Activated T-helper 17 cell treated with anti-CD3 and anti-CD28 coated beads, Interleukin-2, amount 50 U/mL, for 72 hours (primary cell): ENCODE measurements at places on chromosomes 3 and 15.

DNA sequence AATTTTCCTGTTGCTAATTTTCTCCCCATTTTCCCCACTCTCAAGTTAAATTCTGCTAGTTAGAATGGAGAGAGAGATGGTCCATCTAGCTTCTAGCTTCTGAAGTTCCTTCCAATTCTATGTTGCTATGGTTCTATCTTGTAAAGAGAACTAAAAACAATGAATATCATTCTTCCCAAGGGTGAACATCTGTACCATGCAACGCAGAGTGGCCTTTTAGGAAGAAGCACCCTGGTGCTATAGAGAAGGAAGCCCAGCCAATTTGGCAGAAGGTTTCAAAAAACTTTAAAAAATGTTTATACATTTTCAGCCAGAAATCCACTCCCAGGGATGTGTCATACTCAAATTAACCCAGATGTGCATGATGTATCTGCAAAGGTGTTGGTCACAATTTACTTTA is 149.1 kb downstream of the SEMA6D start:
- no peak for ATAC-seq

DNA sequence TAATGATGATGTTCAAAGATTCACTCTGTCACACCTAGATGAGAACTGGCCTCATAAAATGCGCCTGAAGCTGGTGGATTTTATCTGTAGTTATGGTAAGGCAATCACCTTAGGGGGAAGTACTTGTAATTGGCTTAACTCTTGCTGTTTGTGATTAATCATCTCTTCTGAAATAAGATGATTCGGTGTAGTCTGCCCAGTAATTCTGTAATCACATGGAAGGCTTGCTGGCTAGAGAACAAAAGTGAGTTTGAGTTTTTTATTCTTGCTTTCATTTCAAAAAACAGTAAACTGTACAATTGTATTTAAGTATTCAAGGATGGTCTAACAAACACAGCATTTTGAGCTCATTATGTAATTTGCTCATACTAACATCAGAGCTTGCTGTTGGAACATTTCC is 72.1 kb downstream of the OTOL1 start:
- no peak for ATAC-seq

DNA sequence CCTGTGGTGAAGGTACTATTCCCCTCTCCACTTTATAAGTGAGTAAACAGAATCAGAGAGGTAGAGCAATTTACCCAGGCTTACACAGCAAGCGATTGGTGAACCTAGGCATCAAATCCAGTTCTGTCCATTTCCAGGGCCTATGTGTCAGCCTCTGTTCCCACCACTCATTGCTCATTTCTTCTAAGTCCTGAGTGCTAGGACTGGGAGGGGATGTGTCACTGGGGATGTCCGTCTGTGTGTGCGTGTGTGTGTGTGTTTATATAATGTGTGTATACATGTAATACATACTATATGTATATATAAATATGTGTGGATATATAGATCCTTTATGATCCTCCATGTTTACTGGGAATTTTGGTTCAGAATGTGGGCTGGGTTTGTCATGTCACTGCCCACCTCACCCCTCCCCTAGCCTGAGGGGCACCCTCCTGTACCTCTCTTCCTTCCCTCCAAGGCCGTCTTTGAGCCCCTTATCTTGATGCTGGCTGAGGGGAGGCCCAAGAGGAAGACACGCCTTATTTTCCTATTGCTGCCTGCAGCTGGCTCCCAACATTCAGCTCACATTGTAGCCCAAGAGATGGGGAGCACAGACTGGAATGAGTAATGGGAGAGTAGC is 2.1 kb downstream of the TMEM43 start:
- ATAC-seq = no peak

- ATAC-seq = no peak
Observed at GRCh38 chr3:48595075-48595525, at the start of gene COL7A1. Gene COL7A1 (minus strand): TSS chr3:48595329. CDS start chr3:48595159, 170 bp downstream.

DNA sequence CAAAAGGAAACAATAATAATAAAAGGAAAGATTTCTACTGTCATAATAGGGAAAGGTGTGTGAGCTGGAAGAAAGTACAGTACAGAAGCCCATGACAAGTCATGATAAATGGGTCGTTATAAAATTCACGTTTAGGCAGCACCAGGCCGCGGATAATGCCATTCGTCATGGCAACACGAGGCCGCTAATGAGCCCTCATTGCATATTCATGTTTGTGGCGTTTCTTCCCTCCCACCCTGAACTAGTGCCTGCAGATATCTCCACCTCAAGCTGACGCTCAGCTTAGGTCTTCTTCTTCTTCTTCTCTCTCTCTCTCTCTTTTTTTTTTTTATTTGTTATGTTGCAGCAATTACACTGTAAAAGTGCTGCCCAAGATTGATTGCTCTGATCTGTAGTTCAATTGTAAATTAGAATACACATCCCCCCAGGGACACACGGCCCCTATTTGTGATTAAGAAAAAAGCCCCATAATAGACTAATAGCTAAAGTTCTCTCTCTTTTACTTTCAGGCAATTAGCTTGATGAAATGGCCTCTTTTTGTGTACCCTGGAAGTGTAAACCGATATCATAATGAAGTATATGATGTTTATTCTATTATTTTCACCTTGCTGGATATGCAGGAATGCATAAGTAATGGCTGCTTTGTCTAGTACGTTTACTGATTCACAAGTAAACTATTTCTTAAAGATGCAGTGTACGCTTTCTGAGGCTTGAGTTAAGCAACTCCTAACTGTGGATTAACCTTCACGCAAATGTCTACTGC is 61.9 kb upstream of the NR2F2 start:
- ATAC-seq = no peak

GRCh38 chr3:12975748-12976522 is 97.3 kb downstream of the IQSEC1 start:
- ATAC-seq = no peak

- ATAC-seq = no peak
Observed at GRCh38 chr3:89447243-89447642, 339.8 kb downstream of the EPHA3 start.

GRCh38 chr15:67505675-67506572 is 15.0 kb upstream of the C15orf61 start:
- ATAC-seq = no peak

DNA sequence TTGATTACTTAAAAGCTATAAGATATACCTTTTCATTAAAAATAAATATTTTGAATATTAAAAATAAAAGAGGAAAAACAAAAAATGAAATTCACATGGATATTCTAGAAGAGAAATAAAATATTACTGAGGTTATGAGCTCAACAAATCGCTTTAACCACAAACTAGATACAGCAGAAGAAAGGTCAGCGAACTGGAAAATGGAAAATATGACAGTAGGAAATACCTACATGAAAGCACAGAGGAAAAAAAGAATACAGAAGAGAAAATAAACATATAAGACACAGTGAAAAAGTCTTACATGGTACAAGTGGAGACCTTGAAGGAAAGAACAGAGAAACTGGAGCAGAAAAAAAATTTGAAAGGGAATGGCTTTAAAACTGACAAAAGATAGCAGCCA is 33.2 kb downstream of the SCAPER start:
- ATAC-seq = peak; percentile 44

DNA sequence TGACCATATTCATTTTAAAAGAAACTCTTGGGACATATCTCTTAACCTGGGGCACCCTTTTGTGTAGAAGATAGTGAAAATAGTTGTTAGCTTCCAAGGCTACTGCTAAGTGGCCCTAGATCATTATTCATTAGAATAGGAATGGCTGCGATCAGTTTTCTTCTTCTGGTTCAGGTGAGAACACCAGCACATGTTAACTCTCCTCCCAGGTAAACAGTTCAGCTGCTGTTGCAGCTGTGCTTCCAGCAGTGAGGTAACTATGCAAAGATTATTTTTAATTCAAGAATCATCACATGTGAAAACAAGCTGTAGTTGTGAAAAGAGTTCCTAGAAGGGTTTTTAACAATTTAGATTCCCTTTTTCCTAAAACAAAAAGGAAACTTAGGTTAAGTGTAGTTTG is 43.3 kb downstream of the ZPLD1 start:
- ATAC-seq = no peak

GRCh38 chr15:95134431-95135110 is 903.2 kb downstream of the MCTP2 start:
- ATAC-seq = no peak

DNA sequence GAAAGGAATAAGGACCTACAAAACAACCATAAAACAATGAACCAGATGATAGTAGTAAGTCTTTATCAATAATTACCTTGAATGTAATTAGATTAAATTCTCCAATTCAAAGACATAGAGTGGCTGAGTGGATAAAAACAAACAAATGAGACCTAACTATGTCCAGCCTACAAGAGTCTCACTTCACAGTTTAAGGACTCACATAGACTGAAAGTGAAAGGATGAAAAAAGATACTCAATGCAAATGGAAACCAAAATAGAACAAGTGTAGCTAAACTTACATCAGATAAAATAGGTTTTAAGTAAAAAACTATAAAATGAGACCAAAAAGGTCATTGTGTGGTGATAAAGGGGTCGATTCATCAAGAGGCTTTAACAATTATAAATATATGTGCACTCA is 21.9 kb upstream of the NR1I2 start:
- no peak for ATAC-seq

DNA sequence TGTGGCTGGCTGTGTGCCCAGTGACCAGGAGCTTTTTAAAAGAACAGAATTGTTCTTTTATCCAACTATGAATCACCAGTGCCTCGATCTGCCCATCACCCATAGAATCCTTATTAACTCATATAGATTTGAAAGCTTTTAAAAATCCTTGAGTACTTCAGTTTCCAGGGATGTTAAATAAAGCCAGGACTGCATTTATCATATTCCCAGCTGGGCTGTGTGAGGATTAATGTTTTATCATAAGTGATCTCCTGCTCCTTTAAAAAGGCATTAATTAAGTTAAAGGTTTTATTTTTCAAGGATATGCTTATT is 234.0 kb downstream of the MYRIP start:
- ATAC-seq = no peak

- no peak for ATAC-seq
Observed at GRCh38 chr3:131616719-131617118, 113.9 kb upstream of the MRPL3 start.

DNA sequence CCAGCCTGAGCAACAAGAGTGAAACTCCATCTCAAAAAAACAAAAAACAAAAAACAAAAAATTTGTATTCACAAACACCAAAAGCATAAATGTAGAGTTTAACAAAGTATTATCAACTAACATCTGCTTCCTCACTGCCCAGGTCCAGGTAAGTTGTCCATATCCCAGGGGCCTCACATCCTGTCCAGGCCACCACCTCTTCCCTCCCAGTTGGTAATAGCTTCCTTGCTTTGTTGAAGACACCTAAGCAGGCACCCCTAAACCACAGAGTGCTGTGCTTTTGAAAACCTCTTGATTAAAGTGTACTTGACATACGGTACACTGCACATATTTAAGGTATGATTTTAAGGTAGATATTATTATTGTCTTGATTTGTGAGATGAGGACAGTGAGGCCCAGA is 299.8 kb downstream of the SHQ1 start:
- ATAC-seq = no peak

DNA sequence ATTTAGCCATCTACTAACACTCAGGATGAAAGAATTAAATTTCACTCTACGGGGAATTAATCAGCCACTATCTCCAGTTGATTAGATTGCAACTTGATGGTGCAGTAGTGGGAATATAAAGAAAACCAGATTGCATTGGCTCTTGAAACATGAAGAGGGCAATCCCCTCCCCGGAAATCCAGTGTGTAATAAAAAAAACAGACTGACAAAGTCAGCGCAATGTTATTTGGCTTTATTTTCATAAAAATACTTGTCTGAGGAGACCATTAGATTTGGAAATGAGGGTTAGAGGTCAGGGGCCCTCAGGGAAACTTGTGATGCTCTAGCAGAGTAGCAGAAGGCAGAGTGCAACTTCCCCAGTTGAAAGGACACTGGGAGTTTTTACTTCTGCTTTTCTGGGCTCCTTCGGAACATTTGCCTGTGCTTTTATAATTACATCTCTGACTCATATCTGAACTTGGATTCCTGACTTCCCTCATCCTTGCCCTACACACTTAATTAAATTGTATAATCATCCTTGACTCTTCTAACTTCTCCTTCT is 326.8 kb downstream of the TUSC7 start:
- no peak for ATAC-seq

DNA sequence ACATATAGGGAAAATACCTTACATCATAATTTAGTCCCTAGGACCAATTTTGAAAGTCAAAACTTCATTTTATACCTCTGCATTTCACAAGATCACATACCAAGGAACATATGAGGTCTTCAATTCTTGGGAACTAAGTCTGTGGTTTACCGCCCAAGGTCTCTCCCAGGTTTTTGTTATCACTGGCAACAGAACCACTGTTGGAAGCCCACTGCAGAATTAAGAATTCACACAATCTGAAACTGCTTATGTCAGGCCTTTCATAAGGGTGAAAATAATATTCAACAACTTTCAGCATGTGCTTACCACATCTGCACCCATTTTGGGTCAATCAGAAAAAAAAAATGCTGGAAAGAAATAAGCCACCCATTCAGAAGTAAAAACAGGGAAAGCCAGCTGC is 107.2 kb upstream of the MME start:
- ATAC-seq = no peak

DNA sequence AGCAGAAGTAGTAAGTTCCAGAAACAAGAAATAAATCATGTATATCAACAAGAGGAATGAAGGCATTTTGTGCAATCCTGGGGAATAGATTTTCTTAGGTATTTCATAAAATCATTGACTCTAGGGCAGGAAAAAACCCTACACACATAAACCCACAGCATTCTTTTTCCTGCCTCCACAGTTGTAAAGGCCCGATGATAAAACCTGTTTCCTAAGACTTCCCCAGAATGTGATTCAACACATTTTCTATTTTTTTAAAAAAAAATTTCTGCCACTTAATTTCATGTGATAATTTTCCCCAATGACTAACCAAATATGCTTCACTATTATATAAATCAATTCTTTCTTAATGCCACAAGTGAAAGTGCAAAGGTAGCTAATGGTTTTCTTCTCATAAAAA is 407.0 kb downstream of the FHIT start:
- no peak for ATAC-seq
